ENCODE measurements at places on chromosomes 6 and 20.

DNA sequence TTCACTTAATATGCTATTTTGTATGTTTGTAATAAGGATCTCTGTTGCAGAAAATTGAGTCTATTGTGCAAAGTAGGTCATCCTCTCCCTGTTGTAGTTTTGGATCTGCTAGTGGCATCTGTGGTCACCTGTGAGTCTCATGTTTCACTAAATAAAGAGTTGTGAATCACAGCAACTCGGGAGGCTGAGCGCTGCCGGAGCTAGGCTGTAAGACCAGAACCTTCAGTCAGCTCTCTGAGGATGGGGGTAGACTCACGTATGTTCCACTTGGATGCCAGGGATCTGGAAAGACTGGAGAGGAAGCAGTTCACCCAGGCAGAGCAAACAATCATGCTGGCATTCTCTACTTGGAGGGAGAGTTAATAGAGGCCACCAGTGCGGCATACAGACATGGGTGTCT is 187.3 kb upstream of the FOXA2 start:
- DNase-seq: no peak

GRCh38 chr6:8982668-8983067 is 547.3 kb upstream of the SLC35B3 start:
- DNase-seq: no peak

DNA sequence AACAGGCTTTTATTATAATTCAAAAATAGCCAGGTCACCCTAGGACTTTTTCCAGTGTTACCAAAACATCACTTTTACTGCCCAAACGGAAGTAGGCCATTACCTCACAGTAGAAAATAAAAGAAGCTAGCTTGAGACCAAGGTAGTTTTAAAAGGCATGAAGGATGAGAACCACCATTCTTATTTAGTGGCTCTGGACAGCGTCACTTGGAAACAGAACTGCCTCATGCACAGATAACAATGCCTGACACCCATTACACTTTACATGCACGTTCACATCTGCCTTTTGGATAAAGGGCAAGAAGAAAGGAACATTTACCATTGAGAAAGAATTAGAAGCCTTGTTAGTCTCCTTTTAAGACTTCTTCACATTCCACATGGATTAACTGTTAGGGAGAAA is 1.9 kb upstream of the PAQR8 start:
- DNase-seq: no peak

DNA sequence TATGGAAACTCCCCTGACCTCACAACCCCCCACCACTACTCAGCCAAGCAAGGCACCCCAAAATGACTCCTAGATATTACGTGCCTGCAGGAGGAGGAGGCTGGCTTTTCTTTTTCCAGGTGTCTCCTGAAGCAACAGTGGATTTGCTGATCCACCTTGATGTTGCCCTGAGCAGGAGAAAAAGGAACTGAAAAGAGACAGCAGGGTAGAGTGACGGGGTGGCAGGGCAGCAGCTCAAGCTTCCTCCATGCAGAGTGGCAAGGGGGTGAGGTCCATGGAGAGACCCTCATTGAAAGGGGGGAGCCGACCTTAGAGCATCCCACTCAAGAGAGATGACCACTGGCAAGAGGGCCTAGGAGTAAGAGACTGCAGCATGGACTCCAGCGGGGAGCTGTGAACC is 112.0 kb upstream of the SIRPA start:
- no peak for DNase-seq

DNA sequence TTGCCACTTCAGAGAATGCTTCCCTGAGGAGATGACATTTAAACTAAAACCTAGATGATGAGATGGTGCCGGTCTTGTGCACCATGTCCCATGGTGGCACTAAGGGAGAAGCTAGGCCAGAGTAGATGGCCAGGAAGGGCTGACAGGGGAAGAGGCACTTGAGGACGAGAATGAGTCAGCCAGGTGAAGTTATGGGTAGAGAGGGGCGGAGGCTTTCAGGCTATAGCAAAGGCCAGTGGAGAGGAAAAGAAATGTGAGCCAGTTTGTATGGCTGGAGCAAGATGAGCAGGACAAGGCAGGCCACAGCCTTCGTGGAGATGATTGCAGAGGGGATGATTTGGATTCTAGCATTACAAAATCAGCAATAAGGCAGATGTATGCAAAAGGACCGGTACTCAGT is 44.7 kb upstream of the ADGRF4 start:
- no peak for DNase-seq

- no peak for DNase-seq
Measured at GRCh38 chr6:122035173-122035572, 364.3 kb upstream of the HSF2 start.

DNA sequence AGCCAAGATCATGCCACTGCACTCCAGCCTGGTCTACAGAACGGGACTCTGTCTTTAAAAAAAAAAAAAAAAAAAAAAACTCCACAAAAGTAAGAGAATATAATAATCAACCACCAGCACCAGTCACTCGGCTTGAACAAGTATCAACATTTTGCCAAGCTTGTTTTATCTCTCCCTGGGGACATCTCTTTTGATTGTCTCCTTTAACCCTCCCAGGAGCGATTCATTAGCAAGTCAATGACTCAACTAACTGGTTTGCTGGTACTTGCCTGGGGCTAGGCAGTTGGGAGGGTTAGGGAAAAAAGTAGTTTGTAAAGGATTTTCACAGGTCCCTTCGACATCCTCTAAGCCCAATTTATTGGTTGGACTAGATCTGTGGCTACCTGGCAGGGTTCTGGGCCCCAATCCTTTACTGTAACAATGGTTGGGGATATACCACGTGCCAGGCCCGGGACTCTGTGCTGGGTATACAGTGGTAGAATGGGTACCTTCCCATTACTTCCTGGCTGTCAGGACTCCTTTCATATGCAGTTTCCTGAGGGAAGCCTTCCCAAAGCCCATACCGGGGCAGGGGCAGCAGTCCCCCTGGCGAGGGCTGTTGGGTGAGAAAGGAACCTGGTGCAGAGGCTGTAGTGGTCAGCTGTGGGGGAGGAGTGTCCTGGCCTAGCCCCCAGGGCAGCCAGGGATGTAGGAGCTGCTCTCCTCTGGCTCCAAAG is 12.2 kb downstream of the TGIF2 start:
- no peak for DNase-seq

DNA sequence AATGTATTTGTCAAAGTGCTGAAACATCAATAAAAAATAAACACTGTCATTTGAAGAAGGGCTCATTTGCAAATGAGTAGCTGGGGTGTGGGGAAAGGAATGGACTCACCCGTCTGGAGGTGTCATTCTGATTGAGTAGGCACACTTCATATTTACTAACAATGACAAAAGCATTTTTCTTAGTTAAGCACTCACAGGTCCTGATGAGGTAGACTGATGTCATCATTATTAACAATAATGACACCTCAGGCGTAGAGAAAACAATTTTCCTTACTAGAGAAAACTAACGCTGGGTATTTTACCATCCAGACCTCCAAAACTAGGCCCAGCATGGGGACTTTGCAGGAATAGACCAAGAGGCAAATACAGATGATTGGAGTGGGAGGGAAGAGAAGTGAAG is 76.0 kb downstream of the UNC5CL start:
- no peak for DNase-seq

- no peak for DNase-seq
Measured at GRCh38 chr6:3377536-3378397, 79.1 kb downstream of the SLC22A23 start.

- DNase-seq: no peak
Measured at GRCh38 chr6:105711216-105711615, 308.3 kb upstream of the PREP start.

DNA sequence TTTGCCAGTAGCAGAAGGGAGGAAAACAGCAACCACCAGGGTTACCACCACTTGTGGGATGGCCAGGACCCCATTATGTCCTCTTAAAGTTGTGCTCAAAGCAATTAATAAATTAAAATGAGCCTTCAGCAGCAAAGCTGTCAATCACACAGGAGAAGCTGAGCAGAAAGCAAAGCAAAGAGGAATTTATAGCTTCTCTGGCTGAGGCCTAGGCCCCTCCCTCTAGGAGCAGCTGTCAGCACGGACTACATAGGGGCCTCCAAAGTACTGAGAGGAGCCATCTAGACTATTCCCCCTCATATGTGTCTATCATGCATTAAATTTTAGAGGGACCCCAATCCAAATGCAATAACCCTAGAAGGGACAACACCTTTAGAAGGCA is 6.4 kb downstream of the CCND3 start:
- DNase-seq: no peak

- DNase-seq: no peak
Measured at GRCh38 chr6:119323478-119323877, 26.1 kb downstream of the MAN1A1 start.

DNA sequence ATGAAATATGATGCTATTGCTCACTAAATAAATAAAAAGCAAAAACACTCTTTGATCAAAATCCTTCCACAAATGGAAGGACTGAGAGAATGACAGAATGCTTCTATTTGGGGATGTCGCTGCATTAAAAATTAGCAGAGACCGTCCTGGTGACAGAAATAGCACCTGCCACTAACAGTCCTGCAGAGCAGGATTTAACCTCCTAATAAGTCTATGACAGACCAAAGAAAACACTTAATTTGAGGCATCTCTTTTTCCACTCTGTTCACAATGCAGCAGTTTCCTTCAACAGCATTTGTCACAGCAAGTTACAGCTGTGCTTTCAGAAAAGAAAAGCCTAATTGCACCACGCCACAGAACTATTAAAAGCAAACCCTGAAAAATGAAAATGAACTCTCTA is 140.6 kb upstream of the BEND6 start:
- DNase-seq: no peak

- no peak for DNase-seq
Measured at GRCh38 chr20:48846516-48847492, 19.0 kb upstream of the PREX1 start.

- no peak for DNase-seq
Measured at GRCh38 chr6:143772116-143773086, 70.7 kb upstream of the LTV1 start.

DNA sequence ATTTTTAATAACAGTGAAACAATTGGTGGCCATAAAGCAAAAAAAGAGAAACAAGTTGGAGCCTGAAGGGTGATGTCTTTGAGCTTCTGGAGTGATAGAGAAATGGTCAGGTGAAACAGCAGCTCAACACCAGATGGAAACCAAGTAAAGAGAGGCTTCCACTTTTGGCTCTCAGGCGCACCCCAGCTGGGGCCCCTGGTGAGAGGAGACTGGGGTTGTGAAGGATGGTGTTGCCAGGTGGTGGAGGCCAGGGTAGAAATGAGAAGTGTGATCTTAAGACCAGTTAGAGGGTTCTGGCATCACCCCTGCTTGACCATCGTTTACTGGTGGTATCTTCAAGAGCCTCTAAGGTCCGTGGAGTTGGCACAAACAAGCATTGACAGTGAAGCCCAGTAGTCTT is 126.0 kb upstream of the AKIRIN2 start:
- no peak for DNase-seq

GRCh38 chr6:169082093-169082492 is 171.6 kb downstream of the THBS2 start:
- DNase-seq: no peak

DNA sequence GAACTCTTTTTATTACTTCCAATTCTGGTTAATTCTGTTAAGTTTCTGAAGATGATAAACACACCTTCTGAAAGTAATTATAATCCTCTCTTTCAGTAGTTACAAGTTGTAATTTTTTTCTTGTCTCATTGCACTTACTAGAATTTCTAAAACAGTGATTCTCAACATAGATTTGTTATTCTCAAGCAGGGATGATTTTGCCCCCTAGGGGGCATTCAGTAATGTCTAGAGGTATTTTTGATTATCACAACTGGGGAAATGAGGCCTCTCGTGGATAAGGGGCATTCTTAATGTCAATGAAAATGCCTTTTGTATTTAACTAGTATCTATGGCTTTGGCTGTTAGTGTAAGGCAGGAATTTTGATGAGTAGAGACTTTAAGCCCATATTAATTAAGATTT is 39.4 kb upstream of the MAFB start:
- no peak for DNase-seq

- no peak for DNase-seq
Measured at GRCh38 chr6:109964949-109965348, 13.2 kb upstream of the GPR6 start.

DNA sequence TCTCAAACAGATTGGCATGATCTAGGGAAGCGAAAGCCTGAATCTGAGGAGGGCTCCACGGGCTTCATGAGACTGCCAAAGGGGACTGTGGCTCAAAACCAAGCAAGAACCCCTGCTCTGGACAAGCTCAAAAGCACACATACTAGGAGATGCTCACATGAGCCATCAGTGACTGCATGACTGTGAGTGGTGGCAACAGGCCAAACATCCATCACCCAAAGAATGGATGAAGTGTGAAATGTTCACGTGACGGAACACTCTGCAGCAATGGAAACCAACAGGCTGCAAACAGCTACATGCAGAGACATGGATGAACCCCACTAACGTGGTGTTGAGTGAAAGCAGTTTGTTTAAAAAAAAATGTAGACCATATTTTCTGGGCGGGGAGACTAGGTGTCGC is 136.3 kb downstream of the PREX1 start:
- DNase-seq: no peak

DNA sequence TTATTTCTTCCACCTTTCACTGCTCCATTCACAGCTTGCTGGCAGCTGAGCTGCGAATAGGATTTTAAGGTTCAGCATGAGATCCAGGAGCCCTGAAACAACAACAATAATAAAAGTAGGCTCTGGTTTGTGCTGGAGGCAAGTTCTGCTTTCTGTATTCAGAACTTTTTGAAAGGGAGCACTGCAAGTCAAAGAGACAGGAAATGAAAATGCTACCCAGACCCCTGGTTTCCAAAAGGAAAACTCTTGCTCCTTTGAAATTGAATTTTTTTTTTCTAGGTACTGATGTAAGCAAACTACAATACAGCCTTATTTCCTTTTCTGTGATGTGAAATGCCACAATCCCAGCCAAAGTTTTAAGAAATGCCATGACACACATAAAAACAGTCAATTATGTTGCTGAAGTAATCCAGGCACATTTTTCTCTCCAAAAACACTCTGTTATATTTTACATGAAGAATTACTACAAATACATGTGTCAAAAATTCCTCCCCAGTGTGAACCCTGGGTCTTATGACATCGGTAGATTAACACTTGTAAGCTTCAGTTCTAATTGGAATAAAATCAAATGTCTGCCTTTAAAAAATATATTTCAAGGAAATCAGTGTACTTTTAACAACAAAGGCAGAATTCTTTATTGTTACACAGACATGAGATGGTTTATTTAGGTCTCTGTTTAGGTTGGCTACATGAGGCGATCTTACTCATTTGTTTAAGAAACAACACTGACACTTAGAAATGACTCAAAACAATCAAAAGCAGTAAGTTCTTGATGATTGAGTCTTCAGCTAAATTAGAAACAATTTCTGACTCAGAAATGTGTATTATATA is 656.7 kb downstream of the EPHA7 start:
- DNase-seq: no peak

DNA sequence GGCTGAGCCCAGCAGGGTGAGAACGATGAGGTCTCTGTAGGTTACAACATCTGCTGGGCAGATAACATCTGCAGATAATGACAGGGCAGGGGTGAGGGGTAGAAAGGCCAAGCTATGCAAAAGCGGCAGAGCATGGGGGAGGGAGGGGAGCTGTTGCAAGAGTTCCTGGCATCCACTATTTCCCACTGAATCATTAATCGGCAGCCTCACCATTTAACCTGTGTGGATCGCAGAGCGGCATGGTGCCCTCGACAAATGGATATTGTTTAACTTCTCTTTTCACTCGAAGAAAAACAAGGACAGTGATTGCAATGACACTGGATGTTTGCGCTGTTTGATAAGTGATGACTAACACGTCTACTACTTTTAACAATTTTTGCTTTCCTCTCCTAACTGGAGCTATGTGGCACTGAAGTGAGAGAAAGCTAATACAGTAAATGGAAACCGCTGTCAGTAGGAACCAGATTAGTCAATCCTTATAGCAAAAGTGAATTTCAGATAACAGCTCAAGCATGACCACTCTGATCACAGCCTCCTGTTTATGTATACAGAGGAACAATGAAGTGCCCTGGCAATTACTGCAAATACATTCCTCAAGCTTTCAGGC is 381.5 kb downstream of the TFAP2A start:
- DNase-seq: no peak

GRCh38 chr6:29547573-29547972 is 12.0 kb downstream of the UBD start:
- DNase-seq: no peak

Measured in hypothalamus (tissue), 51 donors.